ENCODE measurements at places on chromosomes 11 and 22. TPM values are rescaled to one million over a fixed set of nuclear protein-coding genes. Genes with fewer than 3 reads are reported as not detected.

The AIFM3 gene
- polyA plus RNA-seq, result 3.9 TPM

The OR5B21 gene
- not detected for polyA plus RNA-seq

The FAM227A gene
- polyA plus RNA-seq, result 0.93 TPM

The BTBD18 gene
- polyA plus RNA-seq, result not detected

The SHANK2 gene
- 27.9 TPM for polyA plus RNA-seq
